A549 treated with dexamethasone at 1 μM for 4 hours (cell line): ENCODE measurements at places on chromosomes 13 and 19. TPM values are rescaled to one million over a fixed set of nuclear protein-coding genes. Genes with fewer than 3 reads are reported as not detected.

USHBP1 gene
- total RNA-seq: 0.07 TPM in 1 of 5 replicates, not detected in the others

C1QTNF9 gene
- total RNA-seq: not detected in 5 replicates

CEACAM21 gene
- 0.15 TPM in 1 of 5 replicates, not detected in the others for total RNA-seq

ZNF730 gene
- total RNA-seq: not detected in 5 replicates

ZNF264 gene
- total RNA-seq: 7.5 to 9.6 TPM (median 8.1 TPM) in 5 replicates

TNFRSF19 gene
- 2.6 to 4.0 TPM (median 3.9 TPM) in 5 replicates for total RNA-seq

ZNF709 gene
- total RNA-seq: 0.02 TPM in 1 of 5 replicates, not detected in the others

ELAVL3 gene
- total RNA-seq: 0.02 to 0.26 TPM (median 0.15 TPM) in 5 replicates

TUBA3C gene
- total RNA-seq: 0.06 to 0.12 TPM (median 0.07 TPM) in 3 of 5 replicates, not detected in the others

UPF1 gene
- total RNA-seq: 27.8 to 45.2 TPM (median 43.1 TPM) in 5 replicates

MISP gene
- 60.7 to 84.1 TPM (median 81.1 TPM) in 5 replicates for total RNA-seq

CEACAM8 gene
- not detected in 5 replicates for total RNA-seq

OLFM2 gene
- total RNA-seq: 7.8 to 11.7 TPM (median 10.4 TPM) in 5 replicates

CYP4F12 gene
- 1.6 to 2.8 TPM (median 2.1 TPM) in 5 replicates for total RNA-seq

PSG1 gene
- total RNA-seq: 0.08 to 0.45 TPM (median 0.23 TPM) in 5 replicates

MIA gene
- total RNA-seq: 0.30 to 0.33 TPM in 2 of 5 replicates, not detected in the others

CCL25 gene
- total RNA-seq: not detected in 5 replicates

NCAN gene
- 0.04 to 0.15 TPM (median 0.06 TPM) in 5 replicates for total RNA-seq

CLEC17A gene
- not detected in 5 replicates for total RNA-seq

PTH2 gene
- not detected in 5 replicates for total RNA-seq

SELENOV gene
- 0.05 TPM in 1 of 5 replicates, not detected in the others for total RNA-seq

FUT2 gene
- not detected in 5 replicates for total RNA-seq

CD22 gene
- total RNA-seq: 0.88 to 1.3 TPM (median 1.1 TPM) in 5 replicates

ZNF613 gene
- 1.2 to 2.0 TPM (median 1.2 TPM) in 5 replicates for total RNA-seq

MAP4K1 gene
- 0.61 to 1.3 TPM (median 0.87 TPM) in 5 replicates for total RNA-seq

ICAM5 gene
- total RNA-seq: 0.19 to 0.93 TPM (median 0.81 TPM) in 5 replicates

CRB3 gene
- 2.6 to 3.8 TPM (median 3.5 TPM) in 5 replicates for total RNA-seq

KIR3DL2 gene
- not detected in 5 replicates for total RNA-seq

LMTK3 gene
- total RNA-seq: 2.2 to 5.3 TPM (median 4.8 TPM) in 5 replicates

SHC2 gene
- 0.62 to 1.6 TPM (median 1.1 TPM) in 5 replicates for total RNA-seq

KLK2 gene
- total RNA-seq: 0.16 to 0.22 TPM in 2 of 5 replicates, not detected in the others

GZMM gene
- total RNA-seq: 0.19 to 0.32 TPM (median 0.23 TPM) in 4 of 5 replicates, not detected in the other

HNRNPL gene
- 319 to 365 TPM (median 326 TPM) in 5 replicates for total RNA-seq

ZNF723 gene
- total RNA-seq: not detected in 5 replicates

KRTDAP gene
- not detected in 5 replicates for total RNA-seq

ZGLP1 gene
- total RNA-seq: 0.68 to 1.6 TPM (median 1.5 TPM) in 5 replicates

IGFL2 gene
- total RNA-seq: 0.31 to 1.3 TPM (median 0.65 TPM) in 5 replicates

CGB2 gene
- total RNA-seq: 0.12 to 0.36 TPM (median 0.24 TPM) in 4 of 5 replicates, not detected in the other

FRY gene
- 0.01 to 0.16 TPM (median 0.05 TPM) in 5 replicates for total RNA-seq

ZNF665 gene
- total RNA-seq: not detected in 5 replicates

RUBCNL gene
- 0.15 to 0.24 TPM (median 0.21 TPM) in 5 replicates for total RNA-seq

TRPC4 gene
- total RNA-seq: not detected in 5 replicates

TEAD2 gene
- total RNA-seq: 14.1 to 19.5 TPM (median 17.1 TPM) in 5 replicates

KLK15 gene
- not detected in 5 replicates for total RNA-seq

GJA3 gene
- 0.86 to 1.3 TPM (median 1.3 TPM) in 5 replicates for total RNA-seq

ZNF17 gene
- total RNA-seq: 5.0 to 7.8 TPM (median 5.2 TPM) in 5 replicates

TJP3 gene
- 0.18 to 0.61 TPM (median 0.51 TPM) in 5 replicates for total RNA-seq

TNFSF13B gene
- total RNA-seq: 0.05 to 0.12 TPM (median 0.06 TPM) in 3 of 5 replicates, not detected in the others

THSD8 gene
- total RNA-seq: 3.8 to 12.3 TPM (median 7.3 TPM) in 4 of 5 replicates, not detected in the other

TGFB1 gene
- total RNA-seq: 108 to 165 TPM (median 162 TPM) in 5 replicates

CEACAM1 gene
- 1.1 to 2.7 TPM (median 2.2 TPM) in 5 replicates for total RNA-seq

C2CD4C gene
- total RNA-seq: 0.39 to 0.53 TPM (median 0.45 TPM) in 5 replicates

TICAM1 gene
- 7.5 to 11.3 TPM (median 10.6 TPM) in 5 replicates for total RNA-seq

ZNF418 gene
- 1.1 to 1.6 TPM (median 1.2 TPM) in 5 replicates for total RNA-seq

RFPL4AL1 gene
- total RNA-seq: 0.12 to 0.13 TPM in 2 of 5 replicates, not detected in the others

BLVRB gene
- total RNA-seq: 242 to 310 TPM (median 270 TPM) in 5 replicates

S1PR5 gene
- 0.98 to 1.7 TPM (median 1.4 TPM) in 5 replicates for total RNA-seq

EDDM13 gene
- not detected in 5 replicates for total RNA-seq

CPT1C gene
- total RNA-seq: 11.3 to 13.2 TPM (median 12.1 TPM) in 5 replicates
